ENCODE measurements at places on chromosomes 6 and 20.

DNA sequence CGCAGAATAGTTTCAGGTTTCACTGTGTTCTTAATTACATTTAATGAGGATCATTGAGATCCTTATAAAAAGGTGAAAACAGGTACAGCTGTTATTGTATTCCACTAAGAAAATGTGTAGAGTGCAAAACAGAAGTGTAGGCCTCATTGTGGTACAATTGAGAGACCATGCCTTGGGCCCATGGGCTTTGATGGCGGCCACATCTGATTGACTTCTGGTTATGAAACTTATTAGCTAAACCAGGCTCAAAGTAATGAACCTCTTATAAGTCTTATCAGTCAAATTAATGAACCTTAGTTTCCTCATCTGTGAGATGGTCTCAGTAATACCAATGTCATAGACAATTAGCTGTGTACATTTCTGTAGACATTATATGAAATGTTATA, 148.7 kb downstream of the ZDHHC14 start:
- no peak for DNase-seq

- DNase-seq = no peak
These were observed 49.1 kb downstream of the MAP7 start for GRCh38 chr6:136501096-136501495.

DNA sequence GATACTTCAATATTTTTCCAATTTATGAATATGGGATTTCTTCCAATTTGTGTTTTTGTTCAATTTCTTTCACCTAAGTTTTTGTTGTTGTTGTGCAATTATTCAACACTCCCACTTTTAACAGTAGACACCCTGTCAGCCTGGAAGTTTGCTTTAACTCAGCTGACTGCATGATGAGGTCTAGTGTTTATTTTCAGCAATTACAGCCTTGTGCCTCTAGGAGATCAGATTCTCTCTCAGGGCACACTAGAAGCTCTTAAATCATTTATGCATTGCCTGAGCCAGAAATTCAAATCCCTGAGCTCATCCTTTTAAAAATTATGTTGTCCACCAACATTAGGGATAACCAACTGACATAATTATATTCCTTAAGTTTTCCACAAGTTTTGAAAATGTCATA, 85.7 kb downstream of the MRAP2 start:
- DNase-seq = no peak

DNA sequence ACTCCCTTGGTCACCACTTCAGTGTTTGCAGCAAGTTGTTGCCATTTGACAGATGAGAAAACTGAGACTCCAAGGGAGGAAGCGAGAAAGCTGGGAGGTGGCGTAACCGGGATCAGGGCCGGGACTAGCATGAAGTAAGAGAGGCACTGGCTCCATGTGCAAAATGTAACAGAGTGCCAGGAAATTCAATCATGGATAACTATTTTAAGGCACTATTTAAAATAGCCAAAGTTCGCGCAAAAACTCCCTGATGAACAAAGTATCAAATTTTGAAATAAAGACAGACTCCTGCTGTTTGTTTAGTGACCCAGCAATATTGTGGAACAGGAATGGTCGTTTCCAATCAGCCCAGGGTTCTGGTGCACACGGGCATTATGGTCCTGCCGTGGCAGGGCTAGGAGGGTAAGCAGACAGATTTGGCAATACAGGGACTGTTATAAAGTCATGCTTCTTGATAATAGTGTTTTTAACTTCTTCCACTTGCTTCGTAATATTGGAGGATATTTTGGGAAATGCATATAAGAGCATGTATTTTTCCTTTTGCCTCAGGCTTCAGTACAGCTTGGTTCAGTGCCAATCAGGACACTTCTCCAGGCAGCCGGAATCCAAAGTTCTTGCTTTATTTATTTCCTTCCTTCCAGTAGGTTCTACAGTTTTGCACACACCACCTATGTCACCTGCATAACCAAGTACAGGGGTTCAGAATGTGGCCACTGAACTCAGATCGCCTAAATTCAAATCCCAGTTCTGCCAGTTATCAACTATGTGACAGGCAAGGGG, 141.6 kb downstream of the EYA2 start:
- DNase-seq = no peak

GRCh38 chr6:7042654-7043545, 64.9 kb upstream of the RREB1 start:
- no peak for DNase-seq

DNA sequence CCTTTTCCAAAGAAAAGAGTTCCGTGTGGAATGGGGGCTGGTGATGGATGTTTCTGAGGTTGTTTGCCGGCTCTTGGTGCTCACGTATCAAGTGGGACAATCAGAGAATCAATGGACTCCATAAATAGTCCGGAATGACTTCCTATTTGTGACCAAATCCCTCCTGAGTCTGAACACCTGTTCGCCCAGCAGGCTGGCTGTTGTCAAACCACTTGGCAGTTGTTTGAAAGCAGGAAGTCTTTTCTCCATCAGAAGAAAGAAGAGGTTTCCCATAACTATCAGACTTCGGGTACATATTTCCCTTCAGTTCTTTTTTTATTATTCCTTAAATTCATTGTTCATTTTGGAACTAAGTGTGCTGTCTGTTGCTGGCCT, 154.7 kb upstream of the RIN2 start:
- no peak for DNase-seq

GRCh38 chr6:39102821-39103136, 12.2 kb downstream of the SAYSD1 start:
- DNase-seq = no peak

GRCh38 chr20:59005523-59006166, 1.4 kb downstream of the CTSZ start:
- DNase-seq = no peak

GRCh38 chr6:55875400-55875799, at the start of gene BMP5:
TSS of gene BMP5 (minus strand) at chr6:55875590. CDS start at chr6:55874865, 725 bp downstream.
- no peak for DNase-seq

GRCh38 chr6:137925141-137925698, 58.2 kb downstream of the TNFAIP3 start:
- no peak for DNase-seq

DNA sequence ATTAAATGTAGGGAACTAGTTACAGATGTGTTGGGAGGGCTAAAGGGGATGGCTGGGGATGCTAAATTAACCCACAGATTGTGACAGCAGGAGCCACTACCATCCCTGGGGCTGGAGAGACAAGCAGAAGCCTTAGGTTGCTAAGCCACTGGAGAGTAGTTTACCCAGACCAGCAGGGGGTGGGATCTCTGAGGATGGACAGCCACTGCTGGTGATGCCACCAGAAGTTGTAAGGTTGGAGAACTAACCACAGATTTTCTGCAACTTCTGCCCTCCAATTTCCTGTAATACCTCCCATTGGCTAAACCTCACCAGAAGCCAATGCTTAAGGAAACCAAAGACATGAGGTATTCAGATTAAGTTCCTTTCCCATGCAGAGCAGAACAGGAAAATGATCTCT, 139.6 kb upstream of the NOX3 start:
- no peak for DNase-seq

DNA sequence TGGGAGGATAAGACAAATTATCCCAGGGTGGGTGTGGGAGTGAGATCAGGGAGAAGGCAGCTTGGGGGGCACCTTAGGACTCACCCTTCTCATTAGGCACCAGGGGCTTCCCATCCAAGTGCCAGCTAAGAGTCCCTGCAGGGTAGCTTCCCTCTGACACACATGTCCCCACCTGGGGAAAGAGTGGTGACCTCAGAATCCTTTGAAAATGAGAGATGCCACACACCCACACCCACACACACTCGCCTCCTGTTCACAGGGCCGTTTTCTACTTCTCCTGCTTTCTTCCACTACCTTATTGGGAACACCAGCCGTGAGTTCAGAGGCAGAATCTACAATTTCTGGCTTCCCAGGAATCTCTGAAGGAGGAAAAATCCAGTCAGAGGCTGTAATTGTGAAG, 1.0 kb downstream of the AGER start:
- no peak for DNase-seq

DNA sequence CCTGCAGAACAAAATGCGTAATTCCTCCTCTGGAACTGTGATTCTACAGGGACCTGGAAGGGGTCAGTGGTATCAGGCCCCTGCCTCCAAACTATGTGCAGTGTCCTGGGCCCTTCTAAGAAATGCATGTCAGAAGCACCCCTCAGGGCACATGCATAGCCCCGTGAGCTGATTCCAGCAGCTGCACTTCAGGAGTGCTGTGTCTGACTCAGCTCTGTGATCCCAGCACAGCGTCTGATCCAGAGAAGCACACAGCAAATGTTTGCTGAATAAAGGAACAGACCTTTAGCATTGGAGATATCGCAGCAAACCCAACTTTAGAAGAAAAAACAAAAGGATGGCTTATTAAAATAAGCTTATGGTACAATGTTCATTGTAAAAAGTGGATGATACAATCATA, 15.8 kb upstream of the MAFB start:
- no peak for DNase-seq

DNA sequence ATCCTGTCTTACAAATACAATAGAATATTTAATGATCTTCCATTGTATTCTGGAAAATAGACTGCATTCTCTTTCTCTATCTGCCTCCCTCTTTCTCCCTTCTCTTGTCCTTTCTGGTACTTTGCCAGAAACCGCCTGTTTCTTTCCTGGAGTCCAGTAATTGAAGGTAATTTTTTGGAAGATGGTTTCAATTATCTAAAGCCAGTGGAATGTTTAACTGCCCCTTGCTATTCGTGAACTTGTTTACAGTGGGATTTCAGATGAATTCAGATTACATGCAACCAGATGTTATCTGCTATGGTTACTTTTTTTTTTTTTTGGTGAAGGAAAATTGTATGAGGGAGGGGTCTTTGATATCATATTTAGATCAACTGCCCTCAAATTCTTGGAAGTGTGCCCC, 655.5 kb upstream of the FLRT3 start:
- DNase-seq = no peak

DNA sequence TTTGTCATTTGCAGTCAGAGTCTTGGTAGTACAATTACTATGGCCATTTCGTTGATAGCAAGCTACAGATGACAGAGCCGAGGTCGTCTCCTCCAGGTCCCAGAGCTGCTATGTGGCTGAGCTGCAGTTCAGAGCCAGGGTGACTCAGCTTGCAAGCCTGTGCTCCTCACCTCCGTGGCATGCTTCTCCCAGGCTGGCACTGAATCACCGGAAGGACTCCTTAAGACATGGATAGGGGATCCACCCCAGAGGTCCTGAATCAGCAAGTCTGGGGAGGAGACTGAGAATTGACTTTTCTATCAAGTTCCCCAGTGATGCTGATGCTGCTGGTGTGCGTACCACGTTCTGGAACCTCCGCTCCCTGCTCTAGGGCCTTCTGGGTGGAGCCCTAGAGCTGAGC, 291.2 kb downstream of the CDH26 start:
- peak; percentile 84 for DNase-seq

DNA sequence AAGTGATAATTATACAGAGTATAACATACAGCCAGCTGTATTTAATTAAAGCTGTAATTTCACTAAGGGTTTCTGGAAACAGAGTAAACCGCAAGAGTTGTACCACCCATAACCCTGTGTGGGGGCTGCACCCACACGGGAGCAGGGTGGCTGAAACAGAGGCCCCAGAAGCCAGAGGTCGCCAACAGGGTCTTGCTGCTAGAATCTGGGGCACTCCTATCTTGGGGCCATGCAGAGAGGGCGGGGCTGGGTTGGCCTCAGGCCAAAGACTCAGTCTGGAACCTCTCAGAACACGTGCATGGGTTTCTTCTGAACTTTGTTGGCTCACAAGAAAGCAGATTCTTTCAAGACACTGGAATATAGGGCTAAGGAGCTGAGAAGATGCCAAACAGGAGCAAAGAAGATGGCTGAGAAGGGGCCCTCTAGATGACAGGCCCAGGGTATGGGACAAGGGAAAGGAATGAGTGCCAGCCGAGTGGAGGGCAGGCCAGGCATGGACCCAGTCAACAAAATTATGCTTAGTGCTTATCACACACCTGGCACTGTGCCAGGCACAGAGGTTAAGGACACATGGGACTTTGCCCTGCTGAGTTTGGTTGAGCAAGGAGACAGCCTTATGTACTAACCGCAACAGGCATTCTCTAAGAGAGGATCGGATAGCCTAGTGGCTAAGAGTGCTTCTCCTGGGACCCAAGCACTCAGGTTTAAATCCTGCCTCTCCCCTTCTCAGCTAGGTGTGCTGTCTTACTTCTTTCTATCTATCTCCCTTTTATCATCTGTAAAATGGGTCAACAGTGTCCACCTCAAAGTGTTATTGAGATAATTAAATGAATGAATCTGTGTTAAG, 96.6 kb upstream of the FOXP4 start:
- no peak for DNase-seq

GRCh38 chr20:35603695-35604448, 11.8 kb upstream of the SPAG4 start:
- no peak for DNase-seq

DNA sequence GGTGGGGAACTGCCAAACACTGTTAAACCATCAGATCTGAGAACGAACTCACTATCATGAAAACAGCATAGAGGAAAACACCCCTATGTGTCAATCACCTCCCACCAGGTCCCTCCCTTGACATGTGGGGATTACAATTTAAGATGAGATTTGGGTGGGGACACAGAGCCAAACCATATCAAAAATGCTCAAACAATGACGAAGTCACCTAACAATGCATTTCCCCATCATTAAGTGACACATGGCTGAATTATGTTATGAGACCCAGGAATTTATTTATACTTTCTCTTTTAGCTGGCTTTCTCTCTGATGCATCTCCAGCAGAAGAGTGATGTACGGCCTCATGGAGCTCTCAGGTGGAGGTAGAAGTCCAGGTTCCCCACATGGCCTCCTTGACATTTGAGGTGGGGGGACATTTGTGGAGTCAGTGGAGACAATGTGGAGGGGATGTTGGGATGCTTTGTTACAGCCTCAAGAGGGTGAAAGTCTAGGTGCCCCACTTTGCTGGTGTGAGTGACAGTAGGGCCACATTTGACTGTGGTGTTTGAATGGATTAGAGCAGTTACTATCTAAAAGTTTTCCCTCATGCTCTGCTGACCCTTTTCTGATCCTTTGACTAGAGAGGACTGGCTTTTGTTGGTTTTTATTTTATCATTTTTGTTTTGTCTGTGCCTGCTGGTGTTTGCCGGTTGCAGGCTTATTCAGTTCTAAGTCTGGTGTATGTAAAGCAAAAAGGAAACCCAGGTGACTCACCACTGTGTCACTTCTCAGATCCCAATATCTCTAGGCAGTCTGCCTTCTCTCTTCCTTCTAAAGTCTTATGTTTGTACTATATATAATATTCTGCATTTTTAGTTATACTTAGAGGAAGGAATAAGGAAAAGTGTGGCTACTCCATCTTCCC, 18.5 kb upstream of the DCBLD1 start:
- no peak for DNase-seq
